PC-3 (cell line): ENCODE measurements at places on chromosomes 12 and 14. TPM values are rescaled to one million over a fixed set of nuclear protein-coding genes. Genes with fewer than 3 reads are reported as not detected.

The TXNRD1 gene
- total RNA-seq, result 419 and 430 TPM in 2 replicates

The GPR135 gene
- 6.7 and 10.3 TPM in 2 replicates for total RNA-seq

The CCDC38 gene
- total RNA-seq, result not detected in 2 replicates

The RNASE2 gene
- not detected in 2 replicates for total RNA-seq

The ITGA7 gene
- total RNA-seq, result 4.4 and 9.7 TPM in 2 replicates

The GCH1 gene
- 26.6 and 26.9 TPM in 2 replicates for total RNA-seq

The INHBE gene
- not detected in 2 replicates for total RNA-seq

The IL26 gene
- total RNA-seq, result not detected in 2 replicates

The SLC5A8 gene
- not detected in 2 replicates for total RNA-seq

The SERPINA9 gene
- not detected in 2 replicates for total RNA-seq

The RNASE4 gene
- total RNA-seq, result 5.9 and 8.5 TPM in 2 replicates

The MNAT1 gene
- 88.6 and 95.7 TPM in 2 replicates for total RNA-seq

The INF2 gene
- 132 and 161 TPM in 2 replicates for total RNA-seq

The TSPAN8 gene
- total RNA-seq, result 1.3 TPM in 1 of 2 replicates, not detected in the other

The RPL10L gene
- not detected in 2 replicates for total RNA-seq

The CCDC59 gene
- total RNA-seq, result 53.0 and 70.1 TPM in 2 replicates

The CHGA gene
- not detected in 2 replicates for total RNA-seq

The RGS6 gene
- total RNA-seq, result not detected in 2 replicates

The STRAP gene
- 64.8 and 80.4 TPM in 2 replicates for total RNA-seq

The SLC4A8 gene
- total RNA-seq, result 3.3 and 4.2 TPM in 2 replicates

The PLA2G1B gene
- not detected in 2 replicates for total RNA-seq

The CACNA1C gene
- total RNA-seq, result not detected in 2 replicates

The CNPY2 gene
- 109 and 162 TPM in 2 replicates for total RNA-seq

The RNFT2 gene
- 12.6 and 15.8 TPM in 2 replicates for total RNA-seq

The OR4E2 gene
- not detected in 2 replicates for total RNA-seq

The AVPR1A gene
- not detected in 2 replicates for total RNA-seq
